ENCODE measurements at places on chromosomes 11 and 22. TPM values are rescaled to one million over a fixed set of nuclear protein-coding genes. Genes with fewer than 3 reads are reported as not detected.

CCDC85B gene
- total RNA-seq = 44.2 TPM

OR51E2 gene
- 0.37 TPM for total RNA-seq

POU2AF1 gene
- not detected for total RNA-seq

LDLRAD3 gene
- 8.1 TPM for total RNA-seq

PRR33 gene
- not detected for total RNA-seq

CD3D gene
- total RNA-seq = not detected

MIOX gene
- total RNA-seq = not detected

ROM1 gene
- total RNA-seq = 11.4 TPM

RIBC2 gene
- not detected for total RNA-seq

FAM118B gene
- 46.5 TPM for total RNA-seq

ZP1 gene
- total RNA-seq = 1.5 TPM

APBB1 gene
- 5.2 TPM for total RNA-seq

TSG101 gene
- total RNA-seq = 125 TPM

NXPE1 gene
- total RNA-seq = not detected

MS4A15 gene
- not detected for total RNA-seq

ANGPTL5 gene
- not detected for total RNA-seq

AMBRA1 gene
- total RNA-seq = 12.4 TPM

FGF4 gene
- not detected for total RNA-seq

NAV2 gene
- total RNA-seq = 0.76 TPM

SLC25A18 gene
- total RNA-seq = 0.41 TPM

MOGAT2 gene
- not detected for total RNA-seq

HORMAD2 gene
- total RNA-seq = not detected

C11orf91 gene
- not detected for total RNA-seq

PPP2R1B gene
- 29.3 TPM for total RNA-seq

ABTB2 gene
- total RNA-seq = 3.2 TPM

LRRC10B gene
- total RNA-seq = not detected

CD59 gene
- 287 TPM for total RNA-seq

TNNT3 gene
- total RNA-seq = not detected

SLC25A45 gene
- total RNA-seq = 0.91 TPM

NCR3LG1 gene
- 3.5 TPM for total RNA-seq

RNF141 gene
- total RNA-seq = 29.8 TPM

APOA5 gene
- not detected for total RNA-seq

GPHA2 gene
- total RNA-seq = not detected

CHRM4 gene
- 0.48 TPM for total RNA-seq

TUB gene
- 7.8 TPM for total RNA-seq

SLC22A9 gene
- total RNA-seq = not detected

SYT13 gene
- not detected for total RNA-seq

TRPM5 gene
- total RNA-seq = not detected

GVQW3 gene
- total RNA-seq = 0.08 TPM

CRKL gene
- 27.4 TPM for total RNA-seq

POU2AF2 gene
- not detected for total RNA-seq

H19 gene
- 0.23 TPM for total RNA-seq

CABP4 gene
- 0.39 TPM for total RNA-seq

OR4S1 gene
- total RNA-seq = not detected

SMTNL1 gene
- total RNA-seq = not detected

PNPLA3 gene
- 5.2 TPM for total RNA-seq

GLB1L2 gene
- total RNA-seq = 17.0 TPM

OR5B21 gene
- total RNA-seq = not detected

DRD2 gene
- 1.6 TPM for total RNA-seq

CBLIF gene
- total RNA-seq = not detected

DERL3 gene
- total RNA-seq = 1.6 TPM

CXCR5 gene
- total RNA-seq = not detected

MMP26 gene
- total RNA-seq = not detected

CYTH4 gene
- not detected for total RNA-seq

UCP2 gene
- 3.7 TPM for total RNA-seq

NFAM1 gene
- total RNA-seq = not detected

Measured in H4 (cell line).